ENCODE measurements at places on chromosomes 3 and 15.
A peak's percentile ranks its signal among the peaks of the same experiment; 100 is the strongest.

DNA sequence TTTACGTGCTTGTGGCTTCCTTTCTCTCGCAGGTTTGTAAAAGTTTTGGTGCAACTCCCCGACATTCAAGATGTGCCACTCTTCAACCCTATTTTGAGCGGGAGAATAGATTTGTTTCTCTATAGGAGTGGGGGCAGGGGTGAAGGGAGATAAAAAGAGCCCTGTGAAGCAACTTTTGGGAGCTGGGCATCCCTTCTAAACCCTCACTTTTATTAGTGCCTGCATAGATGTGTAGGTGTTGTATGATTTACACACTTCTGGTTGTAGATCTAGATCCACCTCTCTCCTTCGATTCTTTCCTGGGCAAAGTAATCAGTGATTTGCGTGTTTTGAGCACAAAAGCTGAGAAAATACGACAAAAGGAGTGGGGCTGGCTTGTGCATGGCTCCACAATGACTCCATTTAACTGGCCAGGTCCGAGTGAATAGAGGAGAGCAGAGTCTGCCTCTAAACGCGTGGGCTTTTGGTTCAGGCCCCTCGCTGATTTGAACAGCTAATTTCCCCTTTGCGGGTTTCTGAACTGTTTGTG lies 17.7 kb downstream of the SOX2 start:
- no peak for DNase-seq

DNA sequence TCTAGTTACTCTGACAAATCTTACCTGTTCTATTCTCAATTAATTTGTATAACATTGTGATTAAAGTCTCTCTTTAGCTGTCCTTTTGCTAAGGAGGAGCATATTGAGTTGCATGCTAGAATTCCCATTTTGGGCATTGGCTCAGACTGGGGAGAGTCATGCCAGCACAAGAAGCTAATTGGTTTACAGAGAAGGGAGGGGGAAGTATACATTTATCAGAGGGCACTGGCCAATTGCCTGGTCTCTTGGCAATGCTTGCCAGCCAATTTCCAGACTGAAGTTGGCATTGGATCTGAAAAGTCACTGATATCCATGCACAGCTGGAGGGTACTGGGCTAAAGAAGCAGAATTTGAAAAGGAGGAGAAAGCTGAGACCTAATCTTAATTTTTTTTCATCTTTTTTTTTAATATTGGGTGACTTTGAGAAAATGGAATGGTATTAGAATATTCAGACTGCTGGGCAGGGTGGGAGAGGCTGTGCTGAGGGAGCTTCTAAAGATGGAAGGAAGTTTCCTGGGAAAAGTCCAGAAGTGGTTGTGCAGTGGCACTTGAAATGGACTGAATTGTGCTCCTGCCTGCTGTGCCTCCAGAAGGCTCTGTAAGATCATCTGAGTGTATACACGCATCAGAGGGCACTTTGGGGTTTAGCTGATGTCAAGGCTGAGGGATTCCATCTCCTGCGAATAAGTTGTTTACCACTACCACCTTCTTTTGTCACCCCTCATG lies 365.2 kb upstream of the DPH6 start:
- no peak for DNase-seq

- DNase-seq, result peak; percentile 67
These were observed 39.3 kb downstream of the PDHB start for GRCh38 chr3:58394339-58394738.

GRCh38 chr3:146884296-146884695 lies 279.1 kb upstream of the PLSCR5 start:
- DNase-seq, result peak; percentile 33

- peak; percentile 53 for DNase-seq
These were observed 1036.6 kb downstream of the NTRK3 start for GRCh38 chr15:87219650-87220615.

- DNase-seq, result no peak
These were observed 33.5 kb downstream of the UMPS start for GRCh38 chr3:124763644-124764358.

Measured in AG10803 (cell line).